Iris pigment epithelial cell (primary cell): ENCODE measurements at places on chromosomes 5 and 9.

GRCh38 chr9:71793386-71794105 lies 25.2 kb upstream of the CEMIP2 start:
- DNase-seq: peak; percentile 51

GRCh38 chr5:172302047-172302710 lies 18.6 kb upstream of the UBTD2 start:
- no peak for DNase-seq

GRCh38 chr9:82332018-82332773 lies 343.6 kb downstream of the SPATA31D1 start:
- DNase-seq: peak; percentile 88

GRCh38 chr5:68804343-68804742 lies 289.5 kb upstream of the SLC30A5 start:
- no peak for DNase-seq

DNA sequence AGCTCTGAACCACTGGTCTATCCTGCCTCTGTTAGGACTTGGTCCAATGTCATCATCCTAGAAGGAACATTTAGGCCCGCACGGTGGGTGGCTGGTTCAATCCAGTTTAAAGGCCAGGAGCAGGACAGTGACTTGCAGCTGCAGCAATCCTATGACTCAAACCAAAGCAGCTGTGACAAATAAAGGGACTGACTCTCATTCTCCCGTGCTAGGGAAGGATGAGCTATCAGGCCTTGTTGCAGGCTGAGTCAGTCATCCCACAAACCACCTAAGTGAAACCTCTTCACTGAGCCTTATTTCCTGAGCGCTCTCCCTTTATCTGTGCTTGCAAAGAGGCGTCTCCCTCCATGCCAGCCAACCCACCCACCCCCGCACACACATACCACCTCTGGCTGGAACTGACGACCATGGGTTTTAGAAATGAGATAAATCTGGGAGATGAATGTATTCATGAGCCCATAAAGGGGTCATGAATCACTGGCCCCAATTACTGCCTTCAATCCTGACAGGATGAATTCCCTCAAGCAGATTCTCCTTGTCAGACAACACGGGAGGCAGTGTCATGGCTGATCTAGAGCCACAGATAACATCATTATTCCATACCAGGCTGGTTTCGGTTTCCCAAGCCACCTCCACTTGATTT lies 93.4 kb downstream of the KCNIP1 start:
- DNase-seq: peak; percentile 81

DNA sequence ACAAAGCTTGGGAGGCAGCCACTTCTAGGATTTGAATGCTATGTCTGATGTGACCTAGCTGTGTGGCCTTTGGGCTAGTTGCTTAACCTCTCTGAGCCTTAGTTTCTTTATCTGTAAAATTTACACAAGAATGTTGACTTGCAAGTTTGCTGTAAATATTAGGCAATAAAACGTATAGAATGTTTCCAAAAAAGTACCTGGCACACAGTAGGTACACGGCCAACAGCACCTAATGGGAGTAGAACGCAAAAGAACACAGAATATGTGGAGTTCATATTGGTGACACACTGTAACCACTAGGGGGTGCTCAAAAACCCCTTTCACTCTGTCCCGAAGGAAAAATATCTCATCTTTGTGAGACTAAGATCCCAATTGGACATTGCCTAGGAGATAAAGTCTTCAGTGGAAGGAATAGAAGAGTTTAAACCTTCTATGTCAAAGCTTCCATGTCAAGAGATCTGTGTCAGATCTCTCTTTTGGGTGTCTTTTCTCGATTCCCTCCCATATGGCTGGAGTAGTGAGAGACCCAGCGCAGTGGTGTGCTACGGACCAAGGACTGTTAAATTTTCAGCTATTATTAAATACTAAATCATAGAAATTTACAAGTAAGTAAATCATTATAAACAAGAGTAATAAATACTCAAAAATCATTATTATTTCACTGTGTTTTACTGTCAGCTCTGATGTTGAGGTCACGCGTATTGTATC lies 145.4 kb upstream of the RAD23B start:
- DNase-seq: peak; percentile 35

GRCh38 chr9:69431777-69432176 lies 106.8 kb downstream of the ENTREP1 start:
- DNase-seq: no peak

- peak; percentile 37 for DNase-seq
Observed at GRCh38 chr9:79477955-79478771, 93.6 kb upstream of the TLE4 start.

DNA sequence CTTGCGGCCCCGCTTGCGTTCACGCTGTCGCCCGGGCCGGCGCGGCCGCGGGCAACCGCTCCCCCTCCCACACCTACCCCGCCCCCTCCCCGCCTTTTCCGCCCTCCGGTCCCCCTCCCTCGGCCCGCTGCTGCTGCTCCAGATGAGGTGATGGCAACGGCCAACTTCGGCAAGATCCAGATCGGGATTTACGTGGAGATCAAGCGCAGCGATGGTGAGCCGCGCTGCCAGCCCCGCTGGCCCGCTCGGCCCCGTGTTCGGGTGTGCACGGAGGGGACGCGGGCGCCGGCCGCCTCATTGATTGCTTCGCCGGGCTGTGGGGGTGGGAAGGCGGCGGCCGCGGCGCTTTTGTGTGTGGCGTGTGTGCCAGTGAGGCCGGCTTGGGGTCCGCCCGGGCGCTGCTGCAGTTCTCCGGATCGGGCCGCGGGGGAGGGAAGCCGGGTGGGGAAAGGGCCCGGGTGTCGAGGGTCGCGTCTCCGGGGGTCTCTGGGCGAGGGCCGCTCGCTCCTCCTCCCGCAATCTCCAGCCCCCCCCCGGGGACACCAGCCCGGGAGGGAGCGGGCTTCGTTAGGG lies 403 bp downstream of the KIF2A start:
- no peak for DNase-seq

- no peak for DNase-seq
Observed at GRCh38 chr5:38709678-38710306, 136.0 kb upstream of the OSMR start.

GRCh38 chr5:142176255-142176654 lies 67.7 kb downstream of the NDFIP1 start:
- no peak for DNase-seq

DNA sequence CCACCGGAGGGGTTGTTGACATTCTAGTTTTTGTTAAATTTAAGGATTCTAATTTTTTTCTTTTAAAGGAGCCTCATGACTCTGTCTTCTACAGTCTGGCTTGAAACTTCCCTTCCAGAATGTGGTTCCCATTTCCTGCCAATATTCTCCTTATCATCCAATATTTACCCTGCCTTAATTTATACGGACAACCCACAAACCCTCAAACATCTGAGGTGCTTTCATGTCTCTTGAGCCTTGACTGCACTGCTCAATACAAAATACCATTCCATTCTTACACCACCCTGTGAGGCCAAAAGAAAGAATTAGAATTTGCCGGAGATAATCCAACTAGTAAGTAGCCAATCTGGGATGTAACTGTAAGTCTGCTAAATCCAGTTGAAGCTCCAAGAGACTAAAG lies 346.5 kb downstream of the SPOCK1 start:
- no peak for DNase-seq

- no peak for DNase-seq
Observed at GRCh38 chr5:142941245-142941644, 171.1 kb downstream of the ARHGAP26 start.

DNA sequence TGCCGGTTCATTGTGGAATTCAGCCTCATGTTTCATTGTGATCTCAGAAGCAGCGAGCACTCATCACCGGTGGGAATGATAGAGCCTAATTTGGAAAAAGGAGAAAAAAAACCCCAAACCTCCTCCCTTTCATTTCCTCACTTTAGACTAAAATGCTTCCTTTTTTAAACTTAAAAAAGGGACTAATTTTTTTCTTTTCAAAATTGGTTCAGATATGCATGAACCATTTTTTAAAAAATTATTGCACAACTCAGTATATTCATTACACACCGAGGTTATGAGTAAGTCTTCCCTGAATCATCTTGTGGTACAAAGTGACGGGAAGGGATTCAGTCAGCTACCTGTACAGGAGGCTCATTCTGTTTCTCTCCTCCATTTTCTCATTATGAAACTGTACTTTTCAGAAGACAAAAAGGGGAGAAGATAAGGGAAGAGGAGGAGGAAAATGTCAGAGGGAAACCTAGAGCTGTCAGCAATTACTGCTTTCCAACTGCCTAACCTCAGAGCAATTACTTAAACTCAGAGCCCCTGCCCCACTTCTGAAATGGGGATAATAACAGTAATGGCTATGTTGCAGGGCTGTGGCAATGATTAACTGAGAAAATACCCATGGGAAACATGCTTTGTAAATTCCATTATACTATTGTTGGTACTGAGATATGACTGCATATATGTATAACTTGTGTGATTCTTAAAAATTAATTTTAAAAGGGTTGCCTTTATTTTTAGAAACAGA lies 24.0 kb downstream of the GALNT10 start:
- DNase-seq: peak; percentile 89

- DNase-seq: no peak
Observed at GRCh38 chr9:2824564-2824963, 19.3 kb downstream of the PUM3 start.

- no peak for DNase-seq
Observed at GRCh38 chr5:169022718-169023117, 278.2 kb downstream of the SLIT3 start.

GRCh38 chr9:118532592-118532991 lies 828.4 kb downstream of the TLR4 start:
- DNase-seq: no peak

DNA sequence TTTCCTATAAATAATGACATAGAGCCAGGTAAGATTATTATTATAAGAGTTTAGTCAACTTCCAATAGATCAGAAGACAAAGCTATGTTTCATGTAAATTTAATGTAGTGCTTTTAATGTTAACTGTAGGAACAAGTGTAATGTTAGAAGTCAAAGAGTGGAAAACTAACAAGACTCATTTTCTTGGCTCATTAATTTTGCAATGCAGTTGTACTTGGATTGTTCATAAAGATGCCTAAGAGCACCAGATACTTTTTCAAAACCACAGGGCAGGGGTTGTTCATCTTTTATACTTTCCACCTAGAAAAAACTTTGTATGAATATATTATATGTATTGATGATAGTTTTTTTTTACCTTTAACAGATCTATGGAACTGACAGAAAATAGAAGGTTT lies 1705.3 kb upstream of the CDH9 start:
- no peak for DNase-seq

- DNase-seq: no peak
Observed at GRCh38 chr9:118521261-118521660, 817.1 kb downstream of the TLR4 start.

- DNase-seq: peak; percentile 84
Observed at GRCh38 chr5:40682154-40683017, 2.7 kb downstream of the PTGER4 start.

- DNase-seq: peak; percentile 11
Observed at GRCh38 chr9:88641456-88642240, 106.7 kb downstream of the NXNL2 start.

DNA sequence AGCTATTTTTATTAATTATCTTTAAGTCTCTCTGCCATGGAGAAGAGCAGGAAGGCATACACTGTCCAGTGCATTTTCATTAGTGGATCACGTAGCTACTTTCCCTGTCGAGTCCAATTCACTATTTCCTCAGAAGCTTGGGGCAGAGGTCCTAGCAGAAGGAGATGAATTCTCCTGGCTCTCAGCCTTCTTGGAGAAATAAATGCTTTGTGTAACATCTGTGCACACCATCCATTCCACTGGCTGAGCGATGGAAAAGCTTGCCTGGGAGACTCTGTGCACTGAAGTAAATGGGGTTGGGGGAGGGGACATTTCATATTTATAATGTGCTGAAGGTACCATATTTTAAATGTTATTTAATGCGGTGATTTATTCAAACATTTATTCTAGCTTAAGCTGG lies 23.4 kb downstream of the PROP1 start:
- no peak for DNase-seq

DNA sequence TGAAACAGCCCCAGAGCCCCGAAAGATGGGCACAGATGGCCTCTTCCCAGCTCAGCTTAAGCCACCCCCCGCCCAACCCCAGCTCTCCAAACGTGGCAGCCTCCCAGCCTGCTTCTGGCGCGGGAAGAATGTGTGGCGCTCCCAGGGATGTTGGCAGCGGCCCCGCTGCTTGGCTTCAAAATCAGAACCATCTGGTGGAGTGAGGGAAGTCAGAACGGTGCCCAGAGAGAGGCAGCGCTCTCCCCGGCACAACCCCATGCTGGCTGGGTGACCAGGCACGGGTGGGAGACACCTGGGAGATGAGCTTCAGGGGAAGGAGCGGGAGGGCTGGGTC lies 72.7 kb upstream of the ORM1 start:
- DNase-seq: peak; percentile 63

- DNase-seq: no peak
Observed at GRCh38 chr5:75202935-75203334, 33.7 kb downstream of the ANKRD31 start.

GRCh38 chr5:41410737-41411136 lies 99.7 kb downstream of the PLCXD3 start:
- DNase-seq: no peak

- peak; percentile 90 for DNase-seq
Observed at GRCh38 chr5:128649192-128649591, 111.1 kb upstream of the FBN2 start.

GRCh38 chr5:115295777-115296123 lies 704 bp downstream of the CCDC112 start:
- DNase-seq: peak; percentile 3

DNA sequence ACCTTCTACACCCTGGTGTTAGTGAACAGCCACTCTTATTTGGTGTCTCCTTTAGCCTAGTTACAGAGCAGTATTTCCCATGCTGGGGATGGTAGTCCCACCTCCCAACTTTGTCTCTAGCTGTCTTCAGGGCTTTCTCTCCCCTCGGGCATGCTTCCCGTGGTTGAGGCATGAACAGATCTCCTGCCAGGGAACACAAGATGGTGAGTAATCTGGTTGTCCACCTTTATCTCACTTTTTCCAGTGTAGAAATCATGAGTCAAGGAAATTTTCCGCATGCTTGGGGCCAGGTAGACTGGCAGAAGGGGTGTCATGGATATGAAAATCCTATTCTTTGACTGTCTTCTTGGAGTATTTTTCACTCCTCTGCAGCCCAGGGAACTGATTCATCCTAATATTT lies 532.9 kb downstream of the ANXA1 start:
- peak; percentile 61 for DNase-seq

GRCh38 chr5:43236653-43237355 lies 44.8 kb downstream of the NIM1K start:
- DNase-seq: no peak
